ENCODE measurements at places on chromosomes 6 and 20. TPM values are rescaled to one million over a fixed set of nuclear protein-coding genes. Genes with fewer than 3 reads are reported as not detected.
A peak's percentile ranks its signal among the peaks of the same experiment; 100 is the strongest.

The PLCB4 gene
- not detected for total RNA-seq

The TTK gene
- 1.2 TPM for total RNA-seq

The SYNE1 gene
- 186 TPM for total RNA-seq

The ZNF311 gene
- total RNA-seq = 0.49 TPM

The BTN1A1 gene
- not detected for total RNA-seq

The HSPA12B gene
- total RNA-seq = not detected

The COL10A1 gene
- total RNA-seq = not detected

The TMEM244 gene
- total RNA-seq = not detected

The MCCD1 gene
- not detected for total RNA-seq

The TAAR6 gene
- not detected for total RNA-seq

- no peak for DNase-seq
Measured at GRCh38 chr6:113338644-113339043, 518.5 kb upstream of the MARCKS start.

- DNase-seq = no peak
Measured at GRCh38 chr6:34195726-34196115, 41.0 kb upstream of the HMGA1 start.

- no peak for DNase-seq
Measured at GRCh38 chr6:84546427-84546914, 217.9 kb downstream of the TBX18 start.

DNA sequence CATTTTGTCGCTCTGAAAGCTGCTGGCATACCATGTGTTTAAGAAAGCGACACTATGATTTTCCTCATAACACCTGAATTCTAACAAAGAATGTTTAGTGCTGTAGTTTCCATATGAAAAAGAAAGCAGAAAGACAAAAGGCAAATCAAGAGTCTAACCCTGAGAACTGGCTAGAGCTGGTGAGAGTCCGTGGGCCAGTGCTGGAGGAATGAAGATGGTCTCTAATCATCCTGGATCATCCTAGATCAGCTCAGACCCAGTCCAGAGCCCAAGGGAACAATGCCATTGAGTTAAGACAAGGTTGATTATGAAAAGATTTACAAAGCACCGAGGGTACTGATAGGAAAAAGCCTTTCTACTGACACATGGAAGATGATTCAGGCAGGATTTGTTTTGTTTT lies 73.0 kb upstream of the MYLIP start:
- no peak for DNase-seq

GRCh38 chr6:2868637-2869036 lies 27.0 kb upstream of the SERPINB1 start:
- no peak for DNase-seq

GRCh38 chr6:40620574-40621240 lies 33.5 kb upstream of the LRFN2 start:
- DNase-seq = no peak

DNA sequence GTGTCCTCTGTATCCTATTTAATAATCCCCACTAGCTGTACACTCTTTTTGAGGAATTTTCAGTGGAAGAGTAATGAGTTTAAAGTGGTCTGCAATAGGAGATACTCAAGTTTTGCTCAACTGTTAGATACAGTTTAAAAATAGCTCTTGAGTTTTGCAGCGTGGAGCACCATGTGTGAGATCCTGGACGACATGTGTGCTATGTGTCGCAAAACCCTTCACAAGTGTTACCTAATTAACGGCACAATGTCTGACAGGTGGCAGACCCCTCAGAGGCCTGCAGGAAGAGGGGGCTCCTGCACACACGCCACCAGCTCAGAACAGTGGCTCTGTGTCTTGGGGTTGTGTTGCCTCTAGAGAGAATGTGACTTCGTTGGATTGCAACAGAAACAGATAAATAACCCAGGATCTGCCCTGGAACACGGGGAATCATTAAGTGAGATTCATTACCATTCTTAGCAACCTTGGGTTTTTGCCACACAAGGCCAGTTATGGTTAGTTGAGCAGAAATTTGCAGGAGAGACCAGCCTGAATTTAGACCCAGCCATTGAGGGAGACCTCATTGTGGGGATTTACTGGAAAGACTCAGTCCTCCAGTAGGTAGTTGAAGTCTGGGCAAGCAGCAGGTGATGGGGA lies 73.8 kb downstream of the SASH1 start:
- DNase-seq = no peak

GRCh38 chr6:138089325-138089724 lies 17.9 kb downstream of the PERP start:
- DNase-seq = no peak

GRCh38 chr6:27145731-27146455 lies 101.6 kb upstream of the PRSS16 start:
- DNase-seq = peak; percentile 82

DNA sequence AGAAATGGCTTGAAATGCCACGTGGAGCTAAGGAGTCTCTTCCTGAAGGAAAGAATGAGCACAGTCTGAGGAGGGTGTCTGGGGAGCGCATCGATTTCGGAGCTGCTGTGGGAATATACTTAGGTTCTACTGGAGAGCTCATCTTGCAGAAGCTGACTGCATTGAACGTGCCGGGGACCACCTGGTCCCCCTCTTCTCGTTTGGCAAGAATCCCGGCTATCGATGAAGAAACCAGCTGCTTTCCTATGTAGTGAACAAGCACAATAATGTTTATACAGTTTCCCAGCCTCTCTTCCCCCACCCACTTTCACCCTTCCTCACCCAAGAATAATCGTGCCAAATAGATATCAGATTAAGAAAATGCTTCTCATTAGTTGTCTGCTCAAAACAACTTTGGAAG lies 242.5 kb downstream of the PACRG start:
- DNase-seq = no peak

- no peak for DNase-seq
Measured at GRCh38 chr6:5136851-5137250, 51.7 kb downstream of the PPP1R3G start.

GRCh38 chr20:60097285-60097684 lies 139.1 kb downstream of the CDH26 start:
- no peak for DNase-seq

GRCh38 chr6:127554435-127555006 lies 22.5 kb upstream of the C6orf58 start:
- no peak for DNase-seq

- DNase-seq = peak; percentile 19
Measured at GRCh38 chr6:11575408-11576033, 38.0 kb downstream of the TMEM170B start.

DNA sequence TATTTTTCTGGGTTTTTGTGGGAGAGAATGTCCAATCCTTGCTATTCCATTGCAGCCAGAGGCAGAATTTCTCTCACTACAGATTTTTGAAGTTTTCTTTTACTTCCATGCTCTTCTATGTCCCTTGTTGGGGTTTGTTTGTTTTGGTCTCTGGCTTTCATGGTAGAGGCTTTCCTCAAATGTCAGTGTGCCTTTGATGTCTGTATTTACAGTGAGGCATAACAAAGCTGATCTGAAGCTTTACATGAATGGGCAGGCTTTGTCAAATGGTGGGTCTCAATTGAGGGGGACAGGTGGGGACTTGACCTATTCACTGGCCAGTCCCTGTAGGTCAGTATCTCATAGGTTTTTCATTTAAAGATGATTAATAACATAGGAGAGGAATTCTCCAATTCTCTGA lies 8.6 kb upstream of the CARMIL1 start:
- DNase-seq = no peak

DNA sequence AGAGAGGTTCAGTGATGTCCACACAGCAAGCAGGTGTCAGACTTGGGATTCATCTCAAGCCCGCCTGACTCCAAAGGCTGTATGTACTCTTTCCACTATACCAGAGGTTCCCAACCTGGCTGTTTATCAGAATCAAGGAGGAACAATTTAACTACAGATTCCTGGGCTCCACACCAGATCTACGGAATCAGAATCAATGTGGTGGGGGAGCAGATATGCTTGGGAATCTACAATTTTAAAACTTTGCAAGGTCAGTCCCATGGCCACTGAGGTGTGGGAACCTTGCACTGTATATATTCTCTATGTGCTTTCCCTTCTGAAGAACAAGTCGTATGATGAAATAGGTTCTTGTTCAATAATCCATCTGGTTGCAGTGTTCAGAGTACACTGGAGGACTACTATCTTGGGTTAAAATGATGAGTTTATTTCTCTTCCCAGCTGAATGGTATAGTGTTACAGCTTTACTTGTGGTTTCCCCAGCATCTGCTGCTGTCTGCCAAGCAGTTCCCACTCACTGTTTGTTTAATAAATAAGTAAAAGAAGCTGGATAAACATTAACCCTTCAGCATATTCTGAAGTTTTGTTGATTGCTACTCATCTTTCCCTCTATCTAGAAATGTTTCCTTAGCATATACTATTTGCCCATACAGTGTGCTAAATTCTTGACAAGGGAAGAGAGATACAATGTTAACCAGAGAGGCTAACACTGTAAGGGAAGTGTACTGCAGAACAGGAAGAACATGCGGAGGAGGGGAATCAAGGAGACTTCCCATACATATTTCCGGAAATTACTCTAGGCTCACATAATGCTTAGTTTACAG lies 9.9 kb downstream of the TTI1 start:
- DNase-seq = no peak

GRCh38 chr6:132648356-132648755 lies 10.6 kb downstream of the TAAR1 start:
- DNase-seq = no peak

GRCh38 chr6:49890988-49891387 lies 24.7 kb upstream of the CRISP1 start:
- DNase-seq = no peak

DNA sequence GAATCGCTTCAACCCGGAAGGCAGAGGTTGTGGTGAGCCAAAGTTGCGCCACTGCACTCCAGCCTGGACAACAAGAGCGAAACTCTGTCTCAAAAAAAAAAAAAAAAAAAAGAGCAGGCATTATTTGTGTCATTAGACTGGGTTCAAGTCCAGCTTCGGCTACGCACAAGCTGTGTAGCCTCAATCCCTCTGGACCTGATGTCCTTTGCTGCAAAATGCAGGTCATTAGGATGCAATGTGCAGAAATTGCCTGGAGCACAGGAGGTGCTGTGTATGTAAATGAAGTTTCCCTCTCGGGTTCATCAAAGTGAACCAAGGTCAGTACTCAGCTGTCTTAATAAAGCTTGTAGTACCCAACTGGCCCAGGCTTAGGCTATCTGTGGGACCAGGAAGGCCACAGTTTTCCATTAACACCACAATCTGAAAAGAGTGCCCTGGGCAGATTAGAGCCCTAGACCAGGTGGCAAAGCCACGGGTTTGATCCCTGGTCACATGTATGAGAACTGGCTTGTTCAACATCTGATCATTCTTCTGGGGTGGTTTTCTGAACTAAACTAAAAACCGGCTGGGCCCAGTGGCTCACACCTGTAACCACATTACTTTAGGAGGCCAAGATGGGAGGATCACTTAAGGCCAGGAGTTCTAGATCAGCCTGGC lies 155.3 kb downstream of the ZMYND8 start:
- no peak for DNase-seq

DNA sequence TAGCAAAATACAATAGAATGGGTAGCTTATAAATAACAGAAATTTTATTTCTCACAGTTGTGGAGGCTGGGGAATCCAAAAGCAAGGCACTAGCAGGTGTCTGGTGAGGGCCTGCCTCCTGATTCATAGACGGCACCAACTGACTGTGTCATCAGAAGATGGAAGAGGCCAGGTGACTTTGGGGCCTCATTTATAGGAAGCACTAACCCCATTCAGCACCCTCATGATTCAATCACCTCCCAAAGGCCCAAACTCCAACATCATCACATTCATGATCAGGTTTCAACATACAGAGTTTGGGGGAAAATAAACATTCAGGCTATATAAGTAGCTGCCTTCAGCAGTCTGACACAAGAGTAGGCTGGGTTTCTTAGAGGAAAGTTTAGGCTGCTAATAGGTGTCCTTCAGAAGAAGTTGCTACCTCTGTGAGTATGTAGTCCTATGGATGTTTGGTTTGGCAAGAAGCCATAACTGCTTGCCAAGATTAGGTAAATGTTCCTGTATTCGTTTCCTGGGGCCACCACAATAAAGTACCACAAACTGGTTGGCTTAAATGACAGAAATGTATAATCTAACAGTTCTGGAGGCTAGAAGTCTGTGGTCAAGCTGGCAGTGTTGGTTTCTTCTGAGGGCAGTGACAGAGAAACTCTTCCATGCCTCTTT lies 48.8 kb downstream of the NT5E start:
- DNase-seq = no peak

- DNase-seq = no peak
Measured at GRCh38 chr20:48632017-48632824, 195.6 kb downstream of the PREX1 start.

All from naive thymus-derived CD8-positive, alpha-beta T cell (primary cell).